ENCODE measurements at places on chromosomes 3 and 15.

DNA sequence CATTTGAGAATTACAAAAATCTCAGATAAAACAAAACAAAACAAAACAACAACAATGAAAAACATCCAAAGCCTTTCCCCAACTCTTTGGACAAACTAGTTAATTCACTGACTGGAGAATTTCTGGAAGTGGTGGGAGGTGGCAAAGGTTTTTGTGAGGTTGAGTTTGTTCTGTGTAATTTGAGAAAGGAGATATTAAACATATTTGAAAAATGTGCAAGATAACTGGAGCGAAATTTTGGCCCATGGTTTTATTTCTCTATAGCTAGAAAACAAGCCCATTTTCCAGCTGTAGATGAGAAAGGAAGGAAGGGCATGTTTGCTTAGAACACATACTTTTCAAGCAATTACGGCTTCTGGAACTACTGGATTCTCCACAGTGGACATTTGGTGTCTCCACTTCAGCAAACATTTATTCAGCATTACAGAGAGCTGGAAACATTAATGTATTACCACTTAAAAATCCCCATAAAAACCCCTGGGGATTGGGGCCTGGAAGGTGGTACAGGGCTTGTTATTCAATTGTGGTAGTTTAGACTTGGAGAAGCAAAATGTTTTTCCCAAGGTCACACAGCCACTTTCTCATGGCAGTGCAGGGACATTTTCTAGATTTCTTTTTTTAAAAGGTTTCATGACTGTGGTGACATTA lies 135.8 kb downstream of the THSD4 start:
- no peak for DNase-seq

GRCh38 chr3:150763841-150764483 lies 993 bp upstream of the SIAH2 start:
- DNase-seq, result no peak

- no peak for DNase-seq
Observed at GRCh38 chr3:170485294-170485693, 66.6 kb downstream of the CLDN11 start.

GRCh38 chr15:70297465-70298058 lies 199.8 kb upstream of the TLE3 start:
- no peak for DNase-seq

DNA sequence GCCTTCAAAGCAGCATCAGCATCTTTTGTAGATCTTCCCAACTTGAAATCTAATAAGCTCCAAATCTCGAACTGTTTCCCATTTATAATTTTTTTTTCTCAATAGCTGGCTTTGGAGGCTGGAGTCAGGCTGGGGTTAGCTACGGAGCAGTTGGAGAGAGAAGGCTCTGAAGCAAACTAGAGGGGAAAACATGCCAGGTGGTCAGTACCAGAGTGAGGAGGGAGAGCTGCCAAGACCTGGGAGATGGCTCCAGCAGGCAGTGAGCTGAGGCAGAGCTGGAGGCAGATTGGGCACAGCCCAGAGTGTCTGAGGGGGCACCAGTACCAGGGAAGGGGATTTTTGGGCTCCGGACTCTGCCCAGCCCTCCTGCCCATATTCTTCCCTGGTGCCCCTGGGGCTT lies 311.2 kb downstream of the RPLP1 start:
- DNase-seq, result no peak

DNA sequence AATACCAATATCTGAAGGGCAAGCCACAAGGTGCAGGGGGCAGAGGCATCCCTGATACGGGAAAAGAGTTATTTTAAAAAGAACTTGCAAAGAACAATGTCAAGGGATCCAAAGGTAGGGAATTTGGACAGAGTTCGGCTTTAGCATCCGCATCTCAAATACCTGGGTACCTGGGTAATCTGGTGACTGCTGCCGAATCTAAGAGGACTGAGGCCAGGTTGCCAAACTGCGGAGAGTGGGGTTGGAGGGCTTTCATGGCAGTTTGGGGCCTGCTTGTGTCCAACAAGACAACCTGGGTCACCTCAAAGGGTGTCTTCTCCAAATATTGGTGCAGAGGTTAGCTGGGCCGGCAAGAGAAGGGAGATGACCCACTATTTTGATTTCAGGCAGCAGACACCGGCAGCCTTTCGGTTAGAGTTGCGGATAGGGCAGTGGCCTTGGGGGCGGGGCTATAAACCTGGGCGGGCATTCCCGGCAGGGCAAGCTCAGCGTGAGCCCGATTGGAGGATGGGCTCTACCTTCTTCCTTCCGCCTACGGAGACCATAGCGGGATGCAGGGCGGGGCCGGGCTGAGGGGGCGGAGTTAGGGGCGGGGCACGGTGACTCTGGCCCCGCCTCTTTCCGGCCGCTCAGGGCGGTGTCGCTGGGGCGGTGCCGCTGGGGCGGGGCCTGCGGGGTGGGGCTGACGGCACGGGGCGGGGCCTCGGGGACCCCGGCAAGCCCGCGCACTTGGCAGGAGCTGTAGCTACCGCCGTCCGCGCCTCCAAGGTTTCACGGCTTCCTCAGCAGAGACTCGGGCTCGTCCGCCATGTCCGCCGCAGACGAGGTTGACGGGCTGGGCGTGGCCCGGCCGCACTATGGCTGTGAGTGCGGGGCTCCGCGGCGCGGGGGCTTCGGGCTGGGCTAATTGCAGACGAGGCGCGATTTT lies at the start of gene IQGAP1:
IQGAP1 (plus strand) TSS at position 709 of the 928 bp plus-strand sequence; CDS start at position 809, 100 bp downstream.
- peak; percentile 96 for DNase-seq

DNA sequence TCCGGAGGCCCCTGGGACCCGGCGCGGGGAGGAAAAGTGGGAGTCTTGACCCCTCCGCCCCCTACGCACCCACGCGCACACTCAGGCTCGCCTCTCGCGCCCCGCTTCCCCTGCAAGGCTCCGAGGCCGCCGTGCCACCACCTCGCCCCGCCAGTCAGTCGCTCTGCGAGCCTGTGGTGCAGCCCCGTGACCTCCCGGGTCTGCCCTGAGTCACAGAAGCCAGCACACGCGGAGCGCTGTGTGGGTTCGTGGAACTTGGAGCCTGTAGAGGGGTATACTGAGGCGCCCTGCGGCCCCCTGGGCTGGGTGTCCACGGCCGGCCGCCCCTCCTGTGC lies 380 bp upstream of the ALS2CL start:
- DNase-seq, result peak; percentile 41

DNA sequence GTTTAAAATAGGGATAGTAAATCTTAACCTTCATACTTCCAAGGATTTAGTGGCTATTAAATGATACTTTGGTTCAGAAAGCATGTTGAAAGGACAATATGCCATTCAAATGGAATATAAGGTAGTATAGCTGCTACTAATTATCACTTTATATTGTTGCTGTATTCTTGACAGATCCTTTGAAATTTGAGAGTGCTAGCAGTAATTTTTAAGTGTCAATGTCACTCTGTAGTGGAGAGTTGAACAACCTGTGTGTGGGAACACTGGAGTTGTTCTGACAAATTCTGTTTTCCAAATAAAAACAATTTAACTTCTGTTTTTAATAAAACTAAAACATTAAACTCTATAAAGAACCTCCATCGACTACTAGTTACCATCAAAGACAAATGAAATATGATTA lies 565.7 kb downstream of the FGF12 start:
- DNase-seq, result no peak

DNA sequence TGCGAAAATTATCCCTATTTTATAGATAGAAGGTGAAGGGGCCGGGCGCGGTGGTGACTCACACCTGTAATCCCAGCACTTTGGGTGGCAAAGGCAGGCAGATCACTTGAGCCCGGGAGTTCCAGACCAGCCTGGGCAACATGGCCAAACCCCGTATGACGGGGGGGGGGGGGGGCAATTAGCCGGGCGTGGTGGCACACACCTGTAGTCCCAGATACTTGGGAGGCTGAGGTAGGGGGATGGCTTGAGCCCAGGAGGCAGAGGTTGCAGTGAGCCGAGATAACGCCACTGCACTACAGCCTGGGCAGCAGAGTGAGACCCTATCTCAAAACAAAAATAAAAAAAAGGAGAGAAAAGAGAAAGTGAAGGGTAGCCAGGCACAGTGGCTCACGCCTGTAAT lies 1.4 kb downstream of the AAGAB start:
- no peak for DNase-seq

DNA sequence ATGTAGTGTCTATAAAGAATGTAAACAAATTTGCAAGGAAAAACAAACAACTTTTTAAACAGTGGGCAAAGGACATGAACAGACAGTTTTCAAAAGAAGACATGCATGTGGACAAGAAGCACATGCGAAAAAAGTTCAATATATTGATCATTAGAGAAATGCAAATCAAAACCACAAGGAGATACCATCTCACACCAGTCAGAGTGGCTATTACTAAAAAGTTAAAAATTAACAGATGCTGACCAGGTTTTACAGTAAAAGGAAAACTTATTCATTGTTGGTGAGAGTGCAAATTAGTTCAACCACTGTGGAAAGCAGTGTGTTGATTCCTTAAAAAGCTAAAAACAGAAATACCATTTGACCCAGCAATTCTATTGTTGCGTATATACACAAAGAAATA lies 47.1 kb upstream of the LSAMP start:
- DNase-seq, result no peak

- DNase-seq, result no peak
Observed at GRCh38 chr15:59825901-59826300, 136.8 kb upstream of the BNIP2 start.

DNA sequence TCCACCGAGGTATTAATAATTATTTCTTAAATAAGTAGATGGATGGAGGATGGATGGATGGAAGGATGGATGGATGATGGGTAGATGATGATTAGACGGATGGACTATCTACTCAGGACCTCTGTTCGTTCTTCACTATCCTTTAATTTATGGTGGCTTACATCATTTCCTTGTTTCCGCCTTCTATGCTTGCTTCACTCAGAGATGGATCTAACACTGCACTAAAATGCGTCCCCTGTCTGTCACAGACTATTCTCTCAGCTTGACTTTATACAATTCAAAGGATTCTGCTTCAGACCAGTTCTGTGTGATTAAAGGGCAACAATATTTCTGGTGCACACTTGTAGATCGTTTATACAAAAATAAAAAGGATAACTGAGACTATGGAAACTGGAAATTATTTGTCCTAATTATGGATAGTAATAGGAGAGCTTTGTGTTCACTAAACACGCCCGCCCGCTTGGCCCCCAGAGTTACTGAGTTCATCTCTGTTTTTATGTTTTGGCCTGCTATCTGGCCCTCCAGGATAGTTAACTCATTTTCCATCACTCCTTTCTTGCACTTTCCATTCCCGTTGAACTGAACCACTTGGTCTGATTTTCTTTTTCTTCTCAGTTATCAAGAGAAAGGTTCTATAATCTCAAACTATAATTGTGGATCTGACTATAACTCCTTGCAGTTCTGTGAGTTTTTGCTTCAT lies 41.4 kb upstream of the CA12 start:
- no peak for DNase-seq

DNA sequence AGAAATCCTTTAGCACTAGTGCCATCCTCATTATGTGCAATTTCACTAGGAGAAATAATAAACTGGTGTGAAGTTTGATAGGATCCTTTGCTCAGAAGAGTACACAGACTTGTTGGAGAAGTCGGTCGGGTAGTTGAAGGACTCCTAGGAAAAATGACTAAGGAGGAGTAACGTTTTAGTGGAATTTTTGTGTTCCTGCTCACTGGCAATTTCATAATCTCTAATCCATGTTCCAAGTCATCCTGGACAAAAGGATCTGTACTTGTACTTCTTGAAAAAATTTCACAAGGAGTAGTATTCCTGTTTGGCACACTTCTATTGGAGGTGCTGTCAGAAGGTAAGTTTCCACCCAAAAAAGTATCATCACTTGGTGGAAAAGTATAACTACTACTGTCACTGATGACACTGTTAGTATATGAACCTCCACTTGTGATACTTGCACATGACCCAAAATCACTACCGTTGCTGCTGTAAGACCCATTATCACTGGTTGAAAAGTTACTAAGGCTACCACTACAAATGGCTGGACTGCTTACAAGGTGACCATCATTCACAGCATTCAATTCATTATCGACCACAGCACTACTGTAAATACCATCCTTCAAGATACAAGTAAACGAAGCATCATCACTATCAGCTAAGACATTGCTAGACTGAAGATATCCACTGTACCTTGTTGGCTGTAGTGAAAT lies 77.4 kb downstream of the NEDD4 start:
- DNase-seq, result no peak
